Thyroid gland (tissue), 4 donors: ENCODE measurements at places on chromosomes 3 and 15. TPM values are rescaled to one million over a fixed set of nuclear protein-coding genes. Genes with fewer than 3 reads are reported as not detected.
A peak's percentile ranks its signal among the peaks of the same experiment; 100 is the strongest.

- no peaks in the 10 kb centered on the region for H3K27me3 ChIP-seq
- no peaks in the 10 kb centered on the region for H3K36me3 ChIP-seq
- DNase-seq: no peak
- no peak overlapping the region for H3K4me3 ChIP-seq
Observed at GRCh38 chr15:76987896-76988860, 6.7 kb upstream of the PSTPIP1 start.

- H3K27ac ChIP-seq: peak overlapping the region; percentile 3
Observed at GRCh38 chr15:70328679-70329115, 231.0 kb upstream of the TLE3 start.

The PPIP5K1 gene
- total RNA-seq: 63.8 TPM

- no peaks in the 10 kb centered on the region for H3K27me3 ChIP-seq
- peaks cover 10% of the 10 kb centered on the region for H3K4me1 ChIP-seq
- no peak overlapping the region for H3K27ac ChIP-seq
- H3K36me3 ChIP-seq: no peaks in the 10 kb centered on the region
- DNase-seq: peak; percentile 75
Observed at GRCh38 chr3:64530434-64531049, 157.3 kb downstream of the ADAMTS9 start.

- no peak for DNase-seq
- H3K4me3 ChIP-seq: no peak overlapping the region
- no peaks in the 10 kb centered on the region for H3K36me3 ChIP-seq
- H3K4me1 ChIP-seq: no peaks in the 10 kb centered on the region
- H3K27me3 ChIP-seq: no peaks in the 10 kb centered on the region
Observed at GRCh38 chr15:81897057-81897677, 148.7 kb downstream of the MEX3B start.

The BNC1 gene
- 0.15 TPM for total RNA-seq

- H3K36me3 ChIP-seq: no peaks in the 10 kb centered on the region
- no peak overlapping the region for H3K27ac ChIP-seq
- H3K4me3 ChIP-seq: no peak overlapping the region
- DNase-seq: no peak
- no peaks in the 10 kb centered on the region for H3K27me3 ChIP-seq
- H3K4me1 ChIP-seq: no peaks in the 10 kb centered on the region
Observed at GRCh38 chr3:60313951-60314461, 937.2 kb downstream of the FHIT start.

GRCh38 chr3:18080198-18080689 is 337.8 kb upstream of the TBC1D5 start:
- H3K36me3 ChIP-seq: no peaks in the 10 kb centered on the region
- no peak for DNase-seq
- no peaks in the 10 kb centered on the region for H3K4me1 ChIP-seq
- H3K27me3 ChIP-seq: no peaks in the 10 kb centered on the region
- no peak overlapping the region for H3K27ac ChIP-seq

DNA sequence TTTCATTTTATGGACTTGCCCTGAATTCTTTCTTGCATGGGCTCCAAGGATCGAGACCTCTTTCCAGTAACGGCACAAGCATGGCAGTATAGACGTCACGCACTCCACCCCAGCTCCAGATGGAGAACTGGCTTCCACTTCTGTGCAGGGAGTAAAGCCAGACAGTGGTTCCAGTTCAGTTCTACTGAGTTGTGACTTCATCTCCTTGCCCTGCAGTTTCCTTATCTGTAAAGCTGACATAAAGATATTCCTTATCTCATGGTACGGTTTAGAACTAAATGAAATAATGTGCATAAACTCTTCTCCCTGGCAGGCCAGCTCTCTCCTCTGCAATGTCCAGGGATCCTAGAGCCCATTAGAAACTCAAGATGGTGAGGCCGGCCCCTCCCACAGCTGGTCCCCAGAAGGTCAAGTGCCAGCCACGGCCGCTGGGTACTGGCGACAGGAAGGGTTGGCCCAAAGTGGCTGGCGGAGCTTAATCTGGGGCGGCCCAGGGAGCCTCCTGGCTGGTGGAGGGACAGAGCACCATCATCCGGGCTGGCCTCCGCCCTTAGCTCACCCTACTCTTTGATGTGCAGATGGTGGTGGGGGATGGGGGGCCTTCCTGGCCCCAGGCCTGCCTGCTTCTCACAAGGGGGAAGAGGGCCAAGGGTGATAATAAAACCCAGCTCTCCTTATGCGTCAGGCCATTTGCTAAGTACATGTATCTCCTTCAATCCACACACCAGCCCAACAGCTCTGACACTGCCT is 7.2 kb downstream of the MESP2 start:
- no peaks in the 10 kb centered on the region for H3K4me1 ChIP-seq
- H3K36me3 ChIP-seq: no peaks in the 10 kb centered on the region
- no peak overlapping the region for H3K27ac ChIP-seq
- H3K27me3 ChIP-seq: no peaks in the 10 kb centered on the region

DNA sequence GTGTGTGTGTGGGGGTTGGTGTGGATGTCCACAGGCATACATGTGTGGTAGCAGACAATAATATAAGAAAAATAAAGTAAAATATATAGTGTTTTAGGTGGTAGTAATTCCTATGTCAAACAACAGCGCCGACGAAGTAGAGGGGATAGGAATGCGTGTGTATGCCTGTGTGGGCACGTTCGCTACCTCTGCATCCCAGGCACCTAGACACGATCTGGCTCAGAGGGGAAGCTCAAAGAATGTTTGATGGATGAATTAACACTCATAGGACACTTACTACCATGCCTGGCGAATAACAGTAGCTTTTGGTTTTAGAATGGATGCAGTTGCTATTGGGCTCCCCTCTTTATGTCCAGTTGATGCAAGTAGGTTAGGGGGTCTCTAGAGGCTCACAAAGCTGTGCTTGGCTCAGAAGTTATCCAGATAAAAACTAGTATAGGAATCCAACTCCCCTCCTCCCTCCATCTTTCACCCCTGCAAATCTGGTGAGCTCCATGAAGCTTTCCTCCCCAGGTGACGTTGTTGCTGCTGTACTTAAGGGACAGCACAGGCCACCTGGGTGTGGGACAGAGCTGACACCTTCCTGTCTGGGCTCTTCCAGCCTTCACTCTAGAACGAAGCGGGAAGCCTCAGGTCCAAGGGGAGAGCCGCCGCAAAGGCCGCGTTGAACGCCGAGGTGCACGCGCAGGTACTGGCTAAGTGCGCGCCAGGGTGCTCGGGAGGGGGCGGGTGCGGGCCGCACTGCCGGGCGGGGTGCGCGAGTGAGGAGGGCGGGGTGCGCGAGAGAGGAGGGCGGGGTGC is 192.6 kb upstream of the LYSMD4 start:
- peak; percentile 71 for DNase-seq
- peak overlapping the region; percentile 50 for H3K27ac ChIP-seq
- no peaks in the 10 kb centered on the region for H3K36me3 ChIP-seq
- H3K27me3 ChIP-seq: no peaks in the 10 kb centered on the region

- no peak for DNase-seq
- no peaks in the 10 kb centered on the region for H3K27me3 ChIP-seq
- peaks cover 4% of the 10 kb centered on the region for H3K4me1 ChIP-seq
- H3K27ac ChIP-seq: no peak overlapping the region
- H3K36me3 ChIP-seq: no peaks in the 10 kb centered on the region
Observed at GRCh38 chr3:136844724-136845123, 17.3 kb upstream of the NCK1 start.

GRCh38 chr3:100865442-100865841 is 127.8 kb downstream of the ABI3BP start:
- H3K36me3 ChIP-seq: no peaks in the 10 kb centered on the region
- DNase-seq: peak; percentile 63
- no peaks in the 10 kb centered on the region for H3K27me3 ChIP-seq
- peaks cover 62% of the 10 kb centered on the region for H3K4me1 ChIP-seq

GRCh38 chr15:47998619-47999019 is 122.2 kb upstream of the SLC24A5 start:
- H3K36me3 ChIP-seq: no peaks in the 10 kb centered on the region
- H3K27ac ChIP-seq: no peak overlapping the region
- H3K27me3 ChIP-seq: no peaks in the 10 kb centered on the region
- no peak overlapping the region for H3K4me3 ChIP-seq
- DNase-seq: peak; percentile 27

The SEMA5B gene
- 5.3 TPM for total RNA-seq

GRCh38 chr3:126912027-126912422 is 70.9 kb upstream of the PLXNA1 start:
- no peaks in the 10 kb centered on the region for H3K27me3 ChIP-seq
- peaks cover 15% of the 10 kb centered on the region for H3K4me1 ChIP-seq
- H3K4me3 ChIP-seq: no peak overlapping the region
- no peak overlapping the region for H3K27ac ChIP-seq
- no peak for DNase-seq

The LRRC15 gene
- total RNA-seq: 6.7 TPM

GRCh38 chr3:48852151-48852550 is 4.5 kb upstream of the PRKAR2A start:
- DNase-seq: no peak
- H3K4me3 ChIP-seq: no peak overlapping the region
- H3K27ac ChIP-seq: no peak overlapping the region
- no peaks in the 10 kb centered on the region for H3K4me1 ChIP-seq

The C3orf20 gene
- total RNA-seq: not detected

The GP9 gene
- total RNA-seq: not detected

DNA sequence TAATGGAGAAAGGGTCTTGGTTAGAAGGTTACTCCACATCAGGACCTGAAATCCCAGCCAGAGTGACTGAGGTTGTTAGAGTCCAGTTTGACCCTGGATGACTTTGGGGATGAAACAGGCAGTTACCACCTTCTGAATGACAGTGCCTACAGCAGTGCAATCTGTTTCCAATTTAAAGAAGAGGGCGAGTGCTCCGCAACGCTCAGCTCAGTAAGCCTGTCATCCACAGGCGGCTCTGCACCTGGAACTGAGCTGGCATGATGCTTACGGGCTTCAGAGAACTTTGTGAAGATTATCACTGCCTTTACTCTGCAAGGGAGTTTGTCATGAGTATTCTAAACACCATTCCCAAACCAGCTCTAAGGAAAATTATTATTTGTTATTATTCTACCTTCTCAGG is 127.7 kb upstream of the SLC24A5 start:
- H3K36me3 ChIP-seq: no peaks in the 10 kb centered on the region
- H3K27me3 ChIP-seq: no peaks in the 10 kb centered on the region
- H3K4me3 ChIP-seq: no peak overlapping the region
- no peaks in the 10 kb centered on the region for H3K4me1 ChIP-seq

The AP2M1 gene
- total RNA-seq: 302 TPM

- no peak overlapping the region for H3K27ac ChIP-seq
- H3K36me3 ChIP-seq: no peaks in the 10 kb centered on the region
- no peak overlapping the region for H3K4me3 ChIP-seq
- H3K27me3 ChIP-seq: no peaks in the 10 kb centered on the region
Observed at GRCh38 chr3:181288145-181288544, 298.6 kb upstream of the DNAJC19 start.

The CATSPER2 gene
- 4.0 TPM for total RNA-seq

DNA sequence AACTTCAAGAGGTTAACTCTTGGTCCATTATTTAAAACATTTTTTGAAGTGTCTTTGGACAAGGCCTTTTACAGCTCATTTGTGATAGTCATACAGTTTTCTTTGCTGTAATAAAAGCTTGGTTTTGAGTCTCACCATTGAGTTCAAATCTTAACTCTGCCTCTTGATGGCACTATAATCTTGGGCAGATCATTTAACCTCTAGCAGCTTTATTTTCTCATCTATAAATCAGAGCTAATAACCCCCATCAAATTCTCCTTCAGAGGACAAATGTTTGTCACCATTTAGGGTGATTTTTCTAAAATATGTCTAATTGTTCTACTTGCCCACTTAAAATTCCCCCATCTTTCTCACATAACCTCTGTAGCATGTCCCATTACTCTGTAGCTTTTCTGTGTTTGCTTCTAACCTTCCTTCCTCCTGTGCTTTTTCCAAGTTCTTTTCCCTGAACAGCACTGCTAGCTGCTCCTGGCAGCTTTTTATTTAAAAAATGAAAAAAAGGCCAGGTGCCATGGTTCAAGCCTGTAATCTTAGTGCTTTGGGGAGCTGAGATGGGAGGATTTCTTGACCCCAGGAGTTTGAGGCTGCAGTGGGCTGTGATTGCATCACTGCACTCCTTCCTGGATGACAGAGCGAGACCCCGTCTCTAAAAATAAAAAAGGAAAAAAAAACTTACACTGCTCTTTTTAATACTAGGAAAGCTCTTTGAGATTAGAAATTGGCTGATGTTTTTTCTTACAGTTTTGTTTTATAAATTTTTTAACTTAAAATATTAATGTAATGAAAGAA is 28.5 kb downstream of the UBE2E1 start:
- no peaks in the 10 kb centered on the region for H3K27me3 ChIP-seq
- H3K27ac ChIP-seq: no peak overlapping the region
- no peaks in the 10 kb centered on the region for H3K36me3 ChIP-seq
- H3K4me1 ChIP-seq: peaks cover 40% of the 10 kb centered on the region
- H3K4me3 ChIP-seq: no peak overlapping the region
- no peak for DNase-seq

DNA sequence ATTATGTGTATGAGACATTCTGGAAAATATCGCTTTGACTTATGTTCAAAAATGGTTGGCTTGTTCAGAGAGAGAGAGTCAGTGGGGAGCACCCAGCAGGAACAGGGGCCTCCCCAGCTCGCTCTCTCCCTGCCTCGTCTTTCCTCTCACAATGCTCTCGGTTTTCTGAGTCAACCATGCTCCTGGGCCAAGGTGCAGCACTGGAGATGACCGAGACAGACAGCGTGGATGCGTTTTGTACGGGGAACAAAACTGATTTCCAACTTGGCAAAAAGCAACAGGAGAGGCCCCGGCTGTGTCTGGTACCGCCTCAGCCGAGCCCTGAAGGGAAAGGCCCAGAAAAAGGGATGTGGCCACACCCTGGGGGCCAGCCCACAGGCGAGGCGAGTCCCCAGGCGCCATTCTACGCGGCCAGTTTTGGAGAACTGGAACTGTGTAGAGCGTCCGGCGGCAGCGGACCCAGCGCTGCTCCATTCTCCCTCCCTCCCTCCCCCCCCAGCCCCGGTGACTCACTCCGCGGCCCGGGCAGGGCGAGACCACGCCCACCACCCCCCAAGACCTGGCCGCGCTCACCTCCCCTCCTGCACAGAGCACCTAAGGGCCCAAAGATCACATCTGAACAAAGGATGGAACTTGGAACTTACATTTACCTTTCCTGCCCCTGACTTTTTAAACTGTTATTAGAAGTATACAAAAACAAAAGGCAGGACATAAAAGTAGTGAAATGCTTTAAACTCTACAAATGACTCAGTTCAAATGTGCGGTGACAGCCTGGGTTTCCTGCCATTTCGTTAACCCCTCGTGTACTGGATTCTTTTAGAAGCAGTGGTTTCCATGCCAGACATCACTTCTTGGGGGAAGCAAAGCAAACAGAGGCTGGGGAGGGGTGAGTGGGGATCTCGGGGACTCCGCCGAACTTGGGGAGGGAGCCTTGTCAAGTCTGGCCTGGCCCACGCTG is 12.7 kb downstream of the ATP10A start:
- no peaks in the 10 kb centered on the region for H3K4me1 ChIP-seq
- peak; percentile 64 for DNase-seq
- peak overlapping the region; percentile 78 for H3K27ac ChIP-seq
- no peaks in the 10 kb centered on the region for H3K27me3 ChIP-seq
- H3K4me3 ChIP-seq: no peak overlapping the region
- no peaks in the 10 kb centered on the region for H3K36me3 ChIP-seq

- peak; percentile 55 for DNase-seq
- peaks cover 20% of the 10 kb centered on the region for H3K4me1 ChIP-seq
- no peaks in the 10 kb centered on the region for H3K27me3 ChIP-seq
- no peak overlapping the region for H3K4me3 ChIP-seq
Observed at GRCh38 chr15:63502843-63503738, 1.3 kb upstream of the USP3 start.

The SETD2 gene
- total RNA-seq: 84.0 TPM

The TMEM207 gene
- not detected for total RNA-seq
